ENCODE measurements at places on chromosomes 13 and 19. TPM values are rescaled to one million over a fixed set of nuclear protein-coding genes. Genes with fewer than 3 reads are reported as not detected.
A peak's percentile ranks its signal among the peaks of the same experiment; 100 is the strongest.

DNA sequence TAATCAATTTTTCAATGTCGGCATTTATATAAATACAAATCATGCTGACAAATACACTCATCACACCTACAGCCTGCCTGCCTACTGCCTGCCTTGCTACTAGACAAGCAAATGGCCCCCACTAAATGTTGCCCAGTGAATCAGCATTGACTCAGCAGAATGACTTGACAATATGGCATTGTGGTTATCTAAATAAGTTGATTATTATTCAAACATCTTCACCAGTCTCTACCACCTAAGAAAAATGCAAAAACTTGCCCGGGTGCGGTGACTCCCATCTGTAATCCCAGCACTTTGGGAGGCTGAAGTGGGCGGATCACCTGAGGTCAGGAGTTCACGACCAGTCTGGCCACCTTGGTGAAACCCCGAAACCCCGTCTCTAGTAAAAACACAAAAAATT lies 296.1 kb downstream of the PCDH9 start:
- H3K4me1 ChIP-seq, result no peaks in the 10 kb centered on the region
- no peaks in the 10 kb centered on the region for H3K27me3 ChIP-seq
- H3K4me3 ChIP-seq, result no peak overlapping the region
- no peak overlapping the region for H3K27ac ChIP-seq
- H3K36me3 ChIP-seq, result no peaks in the 10 kb centered on the region
- no peak for DNase-seq

GRCh38 chr13:44899967-44900366 lies 89.3 kb downstream of the NUFIP1 start:
- H3K36me3 ChIP-seq, result no peaks in the 10 kb centered on the region
- H3K27ac ChIP-seq, result no peak overlapping the region
- no peak for DNase-seq
- no peak overlapping the region for H3K4me3 ChIP-seq

DNA sequence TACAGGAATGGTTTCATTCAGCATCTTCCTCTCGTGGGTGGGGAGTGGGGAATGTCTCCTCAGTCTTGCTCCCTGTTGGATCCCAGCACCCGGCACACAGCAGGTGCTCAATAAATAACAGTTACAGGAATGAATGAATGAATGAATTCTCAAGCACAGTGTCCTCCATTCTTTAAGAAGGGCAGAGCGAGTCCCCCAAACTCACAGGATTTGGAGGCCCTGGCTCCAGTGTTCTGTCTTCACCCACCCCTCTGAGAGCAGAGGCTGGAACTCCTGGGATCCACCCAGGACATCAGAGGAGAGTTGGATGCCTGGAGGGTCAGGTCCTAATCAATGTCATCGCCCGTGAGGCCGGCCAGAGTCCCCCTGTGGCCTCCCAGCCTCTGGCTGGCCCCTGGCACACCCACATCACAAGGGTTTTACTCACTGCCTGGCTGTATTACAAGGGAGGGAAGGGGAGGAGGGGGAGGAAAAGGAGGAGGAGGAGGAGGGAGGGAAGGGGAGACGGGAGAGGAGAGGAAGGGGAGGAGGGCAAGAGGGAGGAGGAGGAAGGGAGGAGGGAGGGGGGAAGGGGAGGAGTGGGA lies 8.7 kb upstream of the CREB3L3 start:
- H3K36me3 ChIP-seq, result no peaks in the 10 kb centered on the region
- H3K27ac ChIP-seq, result no peak overlapping the region
- H3K4me3 ChIP-seq, result no peak overlapping the region

DNA sequence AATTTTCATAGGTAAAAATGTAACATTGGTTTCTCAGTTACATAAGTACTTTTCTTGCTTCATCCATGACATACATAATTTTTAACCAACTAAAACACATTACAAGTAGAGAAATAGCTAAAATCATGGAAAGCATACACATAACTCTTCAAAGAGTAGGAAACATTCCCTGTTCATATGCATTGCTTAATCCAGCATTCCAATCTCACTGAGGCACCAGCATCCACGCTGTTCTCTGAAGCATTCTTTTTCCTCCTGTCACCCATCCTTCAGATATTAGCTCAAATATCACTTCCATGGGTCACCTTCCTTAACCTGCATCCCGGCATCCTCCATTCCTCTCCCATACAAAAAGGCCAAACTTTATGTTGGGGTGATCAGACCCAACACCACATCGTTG lies 79.1 kb downstream of the ZNF254 start:
- DNase-seq, result no peak
- no peaks in the 10 kb centered on the region for H3K27me3 ChIP-seq
- H3K4me1 ChIP-seq, result no peaks in the 10 kb centered on the region
- H3K36me3 ChIP-seq, result no peaks in the 10 kb centered on the region
- no peak overlapping the region for H3K27ac ChIP-seq

GRCh38 chr13:23711355-23711754 lies 141.1 kb downstream of the TNFRSF19 start:
- no peaks in the 10 kb centered on the region for H3K36me3 ChIP-seq
- H3K27ac ChIP-seq, result no peak overlapping the region
- H3K4me1 ChIP-seq, result no peaks in the 10 kb centered on the region
- no peak for DNase-seq
- H3K27me3 ChIP-seq, result no peaks in the 10 kb centered on the region
- no peak overlapping the region for H3K4me3 ChIP-seq

DNA sequence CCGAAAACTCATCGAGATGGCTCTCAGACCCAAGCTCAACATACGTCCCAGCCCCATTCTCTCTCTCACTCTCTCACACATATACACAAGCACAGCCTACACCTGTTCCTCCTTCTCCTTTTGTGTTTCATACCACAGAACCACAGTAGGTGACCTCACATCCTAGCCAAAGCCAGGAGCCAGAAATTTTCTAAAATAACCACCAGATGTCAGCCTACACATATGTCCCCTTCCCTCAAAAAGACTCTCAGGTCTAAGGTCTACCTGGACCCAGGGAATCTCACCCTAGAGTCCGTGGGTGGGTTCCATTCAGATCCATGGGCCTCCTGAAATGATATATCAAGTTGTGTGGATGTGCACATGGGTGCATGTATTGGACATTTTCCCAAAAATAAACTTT lies 104.2 kb upstream of the IPO5 start:
- no peak for DNase-seq
- no peaks in the 10 kb centered on the region for H3K36me3 ChIP-seq
- H3K4me3 ChIP-seq, result no peak overlapping the region
- no peaks in the 10 kb centered on the region for H3K4me1 ChIP-seq

DNA sequence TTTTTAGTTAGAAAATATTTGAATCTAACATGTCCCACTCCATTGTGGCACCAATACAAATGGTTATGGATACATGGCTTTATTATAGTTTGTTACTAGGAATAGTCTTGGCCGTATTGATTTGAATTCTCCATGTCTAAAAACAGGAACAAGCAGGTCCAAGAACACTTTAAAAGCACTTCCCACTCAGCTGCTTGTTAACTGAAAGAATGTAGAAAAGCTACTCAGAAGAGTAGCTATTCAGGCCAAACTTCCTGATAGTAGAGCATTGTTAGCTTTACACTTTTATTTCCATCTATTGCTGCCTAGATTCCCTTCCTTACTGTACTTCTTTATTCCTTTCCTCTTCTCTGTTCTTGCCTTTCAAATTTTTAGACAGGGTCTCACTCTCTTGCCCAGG lies 6.9 kb downstream of the PIBF1 start:
- H3K27ac ChIP-seq, result no peak overlapping the region
- peaks cover 9% of the 10 kb centered on the region for H3K4me1 ChIP-seq
- H3K27me3 ChIP-seq, result no peaks in the 10 kb centered on the region
- no peaks in the 10 kb centered on the region for H3K36me3 ChIP-seq
- H3K4me3 ChIP-seq, result no peak overlapping the region
- DNase-seq, result no peak

DNA sequence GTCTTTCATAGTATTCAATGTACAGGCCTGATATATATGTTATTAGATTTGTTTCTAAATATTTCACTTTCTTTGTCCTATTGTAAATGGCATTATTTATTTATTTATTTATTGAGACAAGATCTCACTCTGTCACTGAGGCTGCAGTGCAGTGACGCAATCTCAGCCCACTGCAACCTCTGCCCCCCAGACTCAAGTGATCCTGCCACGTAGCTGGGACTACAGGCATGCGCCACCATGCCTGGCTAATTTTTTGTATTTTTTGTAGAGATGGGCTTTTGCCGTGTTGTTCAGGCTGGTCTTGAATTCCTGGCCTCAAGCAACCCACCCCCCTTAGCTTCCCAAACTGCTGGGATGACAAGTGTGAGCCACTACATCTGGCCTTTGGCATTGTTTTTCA lies 5.4 kb upstream of the GAS6 start:
- H3K4me1 ChIP-seq, result no peaks in the 10 kb centered on the region
- H3K27ac ChIP-seq, result no peak overlapping the region
- DNase-seq, result no peak
- H3K27me3 ChIP-seq, result no peaks in the 10 kb centered on the region
- H3K4me3 ChIP-seq, result no peak overlapping the region
- no peaks in the 10 kb centered on the region for H3K36me3 ChIP-seq

- H3K4me1 ChIP-seq, result no peaks in the 10 kb centered on the region
- no peaks in the 10 kb centered on the region for H3K36me3 ChIP-seq
- no peak overlapping the region for H3K27ac ChIP-seq
- H3K4me3 ChIP-seq, result no peak overlapping the region
Measured at GRCh38 chr13:35499196-35499662, 22.7 kb upstream of the MAB21L1 start.

DNA sequence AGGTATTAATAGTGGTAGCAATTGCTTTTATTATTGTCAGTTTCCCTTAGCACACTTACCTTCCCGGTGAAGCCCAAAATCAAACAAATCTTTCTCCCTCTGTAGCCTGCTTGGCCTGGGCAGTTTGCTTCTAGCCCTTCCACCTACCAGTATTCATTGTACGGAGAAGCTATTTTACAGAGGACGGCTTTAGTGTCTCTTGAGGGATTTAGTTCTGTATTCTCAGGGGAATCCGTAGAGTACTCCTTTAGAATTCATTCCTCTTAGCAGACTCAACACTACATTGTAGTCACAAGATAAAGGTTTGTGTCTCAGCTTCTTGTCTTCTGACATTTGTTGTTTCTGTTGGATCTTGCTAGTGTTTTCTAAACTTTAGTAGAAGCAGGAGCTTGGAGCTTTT lies 24.1 kb upstream of the WTIP start:
- no peaks in the 10 kb centered on the region for H3K27me3 ChIP-seq
- no peak for DNase-seq
- H3K4me3 ChIP-seq, result no peak overlapping the region
- H3K4me1 ChIP-seq, result no peaks in the 10 kb centered on the region
- peaks cover 53% of the 10 kb centered on the region for H3K36me3 ChIP-seq
- H3K27ac ChIP-seq, result no peak overlapping the region

- H3K27ac ChIP-seq, result no peak overlapping the region
- H3K27me3 ChIP-seq, result no peaks in the 10 kb centered on the region
- peaks cover 10% of the 10 kb centered on the region for H3K4me1 ChIP-seq
- DNase-seq, result no peak
- peak overlapping the region; percentile 25 for H3K4me3 ChIP-seq
- H3K36me3 ChIP-seq, result peaks cover 21% of the 10 kb centered on the region
Measured at GRCh38 chr19:46361915-46362314, 15.0 kb downstream of the PPP5C start.

DNA sequence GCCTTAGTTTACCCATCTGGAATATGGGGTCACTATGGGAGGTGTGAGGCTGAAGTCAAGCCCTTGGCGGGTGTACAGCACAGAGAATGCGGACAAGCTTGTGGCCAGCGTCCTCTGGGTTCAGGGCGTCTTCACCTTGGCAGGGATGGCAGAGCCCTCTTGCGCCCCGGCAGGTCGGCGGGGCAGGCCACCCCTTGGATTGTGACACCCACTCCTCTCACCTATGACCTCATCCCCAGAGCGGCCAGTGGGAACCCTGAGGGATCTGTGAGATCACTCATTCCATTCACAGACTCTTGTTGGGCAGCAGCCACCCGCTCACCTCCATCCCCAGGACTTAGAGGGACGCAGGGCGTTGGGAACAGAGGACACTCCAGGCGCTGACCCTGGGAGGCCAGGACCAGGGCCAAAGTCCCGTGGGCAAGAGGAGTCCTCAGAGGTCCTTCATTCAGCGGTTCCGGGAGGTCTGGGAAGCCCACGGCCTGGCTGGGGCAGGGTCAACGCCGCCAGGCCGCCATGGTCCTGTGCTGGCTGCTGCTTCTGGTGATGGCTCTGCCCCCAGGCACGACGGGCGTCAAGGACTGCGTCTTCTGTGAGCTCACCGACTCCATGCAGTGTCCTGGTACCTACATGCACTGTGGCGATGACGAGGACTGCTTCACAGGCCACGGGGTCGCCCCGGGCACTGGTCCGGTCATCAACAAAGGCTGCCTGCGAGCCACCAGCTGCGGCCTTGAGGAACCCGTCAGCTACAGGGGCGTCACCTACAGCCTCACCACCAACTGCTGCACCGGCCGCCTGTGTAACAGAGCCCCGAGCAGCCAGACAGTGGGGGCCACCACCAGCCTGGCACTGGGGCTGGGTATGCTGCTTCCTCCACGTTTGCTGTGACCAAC lies at the start of gene SPACA4:
SPACA4 (plus strand) TSS at position 280 of the 896 bp plus-strand sequence; CDS start at position 517, 237 bp downstream.
- H3K36me3 ChIP-seq, result no peaks in the 10 kb centered on the region
- H3K4me1 ChIP-seq, result peaks cover 3% of the 10 kb centered on the region
- no peak for DNase-seq

DNA sequence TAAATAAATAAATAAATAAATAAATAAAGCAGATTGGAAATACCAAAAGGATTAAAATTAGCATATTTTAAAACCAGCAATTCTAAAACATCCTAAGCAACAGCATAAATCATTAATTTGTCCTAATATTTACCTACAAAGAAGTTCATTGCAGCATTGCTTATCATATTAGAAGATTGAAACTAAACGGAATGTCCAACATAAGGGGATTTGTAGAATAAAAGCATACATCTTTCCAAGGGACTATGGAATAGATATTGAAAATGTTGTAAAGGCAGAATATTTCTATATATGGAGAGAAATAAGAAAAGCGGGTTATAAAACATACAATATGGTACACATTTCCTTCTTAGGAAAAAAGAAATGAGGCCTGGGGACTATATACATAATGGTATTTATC lies 71.1 kb upstream of the RFC3 start:
- no peak overlapping the region for H3K27ac ChIP-seq
- H3K27me3 ChIP-seq, result no peaks in the 10 kb centered on the region
- H3K36me3 ChIP-seq, result no peaks in the 10 kb centered on the region
- DNase-seq, result no peak
- H3K4me1 ChIP-seq, result peaks cover 11% of the 10 kb centered on the region

- no peak overlapping the region for H3K4me3 ChIP-seq
- no peaks in the 10 kb centered on the region for H3K27me3 ChIP-seq
- H3K27ac ChIP-seq, result no peak overlapping the region
- no peaks in the 10 kb centered on the region for H3K36me3 ChIP-seq
- no peaks in the 10 kb centered on the region for H3K4me1 ChIP-seq
Measured at GRCh38 chr13:91574766-91575165, 176.3 kb downstream of the GPC5 start.

GRCh38 chr13:111066544-111066943 lies 48.6 kb upstream of the ARHGEF7 start:
- no peak overlapping the region for H3K27ac ChIP-seq
- H3K36me3 ChIP-seq, result no peaks in the 10 kb centered on the region
- H3K4me1 ChIP-seq, result no peaks in the 10 kb centered on the region
- H3K4me3 ChIP-seq, result no peak overlapping the region

Gene ZNF417
- 2.6 TPM for polyA plus RNA-seq

Gene STOML3
- polyA plus RNA-seq, result not detected

Gene ZNF497
- polyA plus RNA-seq, result 2.9 TPM

Gene CCL25
- polyA plus RNA-seq, result not detected

Gene ACP5
- polyA plus RNA-seq, result 14.7 TPM

Gene UBE2L5
- polyA plus RNA-seq, result not detected

Gene LGALS4
- polyA plus RNA-seq, result 0.31 TPM

Gene ZNF534
- 0.24 TPM for polyA plus RNA-seq

Data from naive thymus-derived CD4-positive, alpha-beta T cell (primary cell).